ENCODE measurements at places on chromosomes 5 and 9.

GRCh38 chr9:107386396-107386795 is 103.2 kb downstream of the KLF4 start:
- DNase-seq = no peak

- peak; percentile 29 for DNase-seq
Observed at GRCh38 chr5:43514025-43514424, 923 bp downstream of the C5orf34 start.

GRCh38 chr9:109441296-109441695 is 56.8 kb downstream of the PTPN3 start:
- DNase-seq = peak; percentile 60

- DNase-seq = no peak
Observed at GRCh38 chr5:10590226-10590999, 26.5 kb downstream of the ANKRD33B start.

- no peak for DNase-seq
Observed at GRCh38 chr5:85760519-85760918, 857.2 kb upstream of the COX7C start.

DNA sequence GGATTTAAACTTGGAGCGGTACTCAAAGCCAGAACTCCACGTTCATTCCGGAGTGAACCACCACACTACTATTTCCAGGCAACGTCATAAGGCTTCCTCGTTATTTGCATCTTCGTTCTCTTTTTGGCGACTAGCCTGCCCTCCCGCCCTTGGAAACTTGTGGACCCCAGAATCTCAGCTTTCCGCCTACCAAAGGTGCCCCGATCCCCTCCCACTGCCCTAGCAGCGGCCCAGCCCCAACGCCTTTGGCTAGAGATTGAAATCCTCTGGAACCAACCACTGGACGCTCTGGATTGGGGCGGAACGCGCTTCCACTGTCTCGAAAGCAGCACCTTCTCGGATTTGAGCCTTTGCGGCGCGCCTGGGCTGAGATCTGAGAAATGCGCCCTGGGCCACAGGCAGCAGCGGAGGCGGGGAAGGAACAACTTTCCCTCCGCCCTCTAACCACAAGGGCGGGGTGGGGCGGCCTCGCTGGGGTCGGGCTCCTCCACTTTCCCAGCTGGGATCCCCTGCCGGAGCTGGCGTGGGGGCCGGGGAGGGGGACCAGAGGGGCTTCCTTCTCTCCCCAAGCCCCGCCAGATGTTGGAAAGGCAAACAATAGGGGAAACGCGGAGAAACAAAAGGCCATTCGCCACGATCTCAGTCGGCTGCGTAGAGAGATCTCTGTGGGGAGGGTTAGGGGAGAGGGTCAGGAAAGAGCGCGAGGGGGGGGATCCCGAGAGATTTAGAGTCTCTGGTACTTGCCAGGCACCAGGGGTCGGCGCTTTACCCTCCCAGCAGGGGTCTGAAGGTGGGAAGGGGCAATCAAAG is 1.3 kb downstream of the MOB3B start:
- no peak for DNase-seq

DNA sequence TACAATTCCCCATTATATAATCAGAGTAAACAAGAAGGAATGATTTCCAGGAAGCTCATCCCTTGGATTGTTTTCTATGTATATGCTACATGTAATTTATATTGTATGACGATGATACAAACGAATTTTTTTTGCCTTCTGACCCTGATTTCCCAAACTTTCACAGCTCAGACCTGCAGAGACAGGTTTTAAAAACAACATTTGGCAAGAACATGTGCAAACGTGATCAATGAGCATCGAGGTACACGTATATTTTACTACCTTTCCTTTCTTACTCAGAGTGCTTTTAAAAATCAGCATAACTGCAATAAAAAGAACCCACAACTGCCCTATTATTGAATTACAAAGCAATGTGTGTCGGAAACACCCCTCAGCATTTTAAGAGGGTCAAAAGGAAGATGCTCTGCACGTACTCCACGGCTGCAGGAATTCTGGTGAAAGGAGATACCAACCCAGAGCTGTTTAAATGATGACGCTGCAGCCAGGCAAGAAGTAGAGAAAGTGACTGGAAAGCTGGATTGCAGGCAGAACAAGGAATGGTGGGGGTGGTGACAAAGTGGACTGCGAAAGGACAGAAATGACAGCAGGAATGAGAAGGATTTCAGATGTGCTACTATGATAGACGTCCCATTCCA is 533.5 kb downstream of the RAB3C start:
- no peak for DNase-seq

GRCh38 chr5:156396063-156396829 is 69.3 kb downstream of the SGCD start:
- no peak for DNase-seq

- no peak for DNase-seq
Observed at GRCh38 chr5:173396311-173396993, 68.2 kb upstream of the STC2 start.

DNA sequence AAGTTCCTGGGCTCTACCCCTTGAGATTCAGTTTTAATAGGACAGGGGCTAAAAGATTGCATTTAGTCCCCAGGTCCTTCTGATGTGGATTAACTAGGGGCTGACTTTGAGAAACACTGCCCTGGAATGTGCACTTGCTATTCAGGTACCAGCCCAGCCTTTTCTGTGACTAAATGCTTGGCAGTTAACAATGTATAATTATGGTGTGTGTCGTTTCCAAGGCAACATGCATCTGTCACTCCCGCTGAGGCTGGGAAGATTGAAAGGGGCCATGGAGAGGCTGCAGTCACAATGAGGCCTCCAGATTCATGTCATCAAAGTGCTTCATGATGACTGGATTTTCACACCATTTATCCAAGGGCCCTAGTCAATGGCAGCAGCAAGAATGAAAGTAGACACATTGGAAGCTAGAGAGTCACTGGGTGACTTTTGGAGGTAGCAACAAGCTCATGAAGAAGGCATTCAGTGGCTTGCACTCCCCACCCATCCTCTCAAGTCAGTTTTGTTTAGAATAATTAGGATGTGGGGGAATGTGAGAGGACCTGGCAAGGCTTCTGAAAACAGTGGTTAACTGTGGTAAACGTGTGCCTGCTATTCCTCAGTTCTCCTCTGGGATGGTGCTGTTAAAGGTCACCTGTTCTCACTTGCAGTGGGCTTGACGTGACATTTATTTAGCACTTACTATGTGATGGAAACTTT is 28.3 kb downstream of the RAI14 start:
- peak; percentile 27 for DNase-seq

DNA sequence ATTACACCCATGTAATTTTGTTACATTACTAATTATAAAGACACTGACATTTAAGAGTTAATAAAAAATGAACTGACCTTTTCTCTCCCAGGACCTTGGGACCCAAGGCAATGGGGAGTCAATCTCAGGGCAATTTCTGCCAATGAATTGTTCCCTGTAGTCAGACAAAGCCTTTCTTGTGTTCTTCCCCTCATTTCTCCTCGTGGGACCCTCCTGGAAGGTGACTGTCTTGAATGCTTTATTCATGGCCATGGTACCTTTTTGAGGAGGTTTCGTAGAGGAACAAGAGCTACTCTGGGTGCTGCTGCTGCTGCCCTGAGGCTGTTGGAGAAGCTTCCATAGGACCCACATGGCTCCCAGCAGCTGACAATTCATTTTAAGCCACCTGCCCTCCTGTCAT is 190.3 kb downstream of the SNX18 start:
- no peak for DNase-seq

DNA sequence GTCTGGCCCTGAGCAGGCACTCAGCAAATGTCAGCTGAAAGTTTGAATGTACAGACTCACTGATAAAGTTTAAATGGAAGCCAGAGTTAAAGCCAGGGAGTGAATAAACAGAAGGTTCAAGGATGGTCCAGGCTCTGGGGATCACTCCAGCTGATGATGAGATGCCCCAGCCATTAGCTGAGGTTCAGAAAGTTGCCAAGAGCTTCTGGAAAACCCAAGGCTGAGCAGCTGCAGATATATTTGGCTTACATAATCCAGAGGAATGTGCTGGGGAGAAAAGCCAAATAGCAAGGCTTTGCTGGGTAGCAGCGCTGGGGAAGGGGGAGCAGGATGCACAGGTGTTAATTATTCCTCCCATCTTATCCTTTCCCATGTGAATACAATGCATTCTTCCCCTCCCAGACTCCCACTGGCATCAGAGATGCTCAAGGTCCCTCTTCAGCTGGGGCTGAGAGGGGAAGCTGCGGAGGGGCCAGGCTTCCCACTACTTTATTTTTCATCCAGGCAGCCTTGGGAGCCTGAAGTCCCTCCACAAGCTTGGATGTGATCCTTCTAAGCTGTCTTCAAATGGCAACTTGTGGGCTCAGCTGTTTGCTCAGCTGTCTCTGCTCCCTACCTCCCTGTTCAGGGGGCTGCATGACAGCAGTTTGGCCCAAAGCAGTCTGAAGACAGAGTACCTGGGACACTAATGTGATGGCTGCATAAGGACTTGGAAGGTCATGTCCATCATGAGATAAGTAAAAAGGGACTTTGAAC is 341.2 kb downstream of the TRIM32 start:
- DNase-seq = no peak

DNA sequence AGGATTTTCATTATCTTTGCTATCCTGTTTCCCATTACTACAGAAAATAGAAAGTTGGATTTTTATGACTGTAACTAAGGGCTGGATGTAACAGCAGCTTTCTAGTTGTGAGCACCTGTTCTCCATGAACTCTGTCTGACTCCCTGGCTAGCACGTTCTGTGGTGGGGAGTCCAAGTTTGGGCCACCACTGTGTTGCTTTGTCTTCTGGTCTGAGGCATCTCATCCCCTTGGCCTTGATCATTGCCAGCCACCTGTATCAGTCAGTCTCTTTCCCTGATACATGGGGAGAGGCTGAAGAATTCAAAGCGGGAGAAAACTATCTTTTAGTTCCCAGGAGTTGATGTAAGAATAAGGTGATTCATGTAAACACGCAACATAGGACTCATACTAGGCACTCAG is 33.4 kb downstream of the WDR70 start:
- no peak for DNase-seq

DNA sequence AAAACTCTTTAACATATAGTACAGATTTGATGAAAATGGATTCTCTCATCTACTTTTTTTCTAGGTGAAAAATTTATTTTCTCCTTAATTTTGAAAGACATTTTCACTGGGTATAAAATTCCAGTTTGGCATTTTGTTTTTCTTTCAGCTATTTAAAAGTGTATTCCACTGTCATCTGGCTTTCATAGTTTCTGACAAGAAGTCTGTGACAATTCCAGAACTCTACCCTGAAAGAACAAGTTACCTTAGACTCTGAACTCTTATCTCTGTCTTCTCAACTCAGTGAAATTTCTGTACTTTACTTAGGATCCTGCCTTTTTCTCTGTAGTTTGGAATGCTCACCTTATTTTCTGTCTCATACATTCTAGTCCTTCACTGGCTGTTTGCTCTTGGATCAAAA is 161.7 kb downstream of the RANBP17 start:
- no peak for DNase-seq

DNA sequence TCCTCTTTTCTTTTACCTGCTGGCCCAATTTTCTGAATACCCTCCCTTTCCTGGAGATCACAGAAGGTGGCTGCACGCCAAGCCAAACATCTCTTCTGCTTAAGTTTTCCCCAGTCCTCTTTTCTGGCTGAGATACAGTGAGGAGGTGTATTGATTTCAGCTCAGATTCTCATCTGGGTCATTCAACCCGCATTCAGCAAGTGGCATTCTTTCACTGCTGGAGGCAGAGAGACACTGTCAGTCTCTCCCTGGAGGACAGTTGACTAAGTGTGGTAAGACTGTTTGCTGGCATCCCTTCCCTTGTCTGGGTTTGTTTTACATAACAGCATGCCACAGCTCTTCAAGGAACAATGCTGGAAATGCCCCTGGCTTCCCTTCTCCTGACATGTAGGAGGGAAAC is 60.5 kb downstream of the GABRG2 start:
- no peak for DNase-seq

- peak; percentile 63 for DNase-seq
Observed at GRCh38 chr5:133790898-133791297, 177.5 kb downstream of the C5orf15 start.

GRCh38 chr5:12861886-12862654 is 957.8 kb upstream of the CTNND2 start:
- DNase-seq = no peak

- DNase-seq = no peak
Observed at GRCh38 chr9:132997591-132997990, 19.1 kb downstream of the GFI1B start.

- no peak for DNase-seq
Observed at GRCh38 chr9:138115506-138115905, 237.9 kb downstream of the CACNA1B start.

- DNase-seq = no peak
Observed at GRCh38 chr9:120221844-120222243, 358.1 kb downstream of the CDK5RAP2 start.

DNA sequence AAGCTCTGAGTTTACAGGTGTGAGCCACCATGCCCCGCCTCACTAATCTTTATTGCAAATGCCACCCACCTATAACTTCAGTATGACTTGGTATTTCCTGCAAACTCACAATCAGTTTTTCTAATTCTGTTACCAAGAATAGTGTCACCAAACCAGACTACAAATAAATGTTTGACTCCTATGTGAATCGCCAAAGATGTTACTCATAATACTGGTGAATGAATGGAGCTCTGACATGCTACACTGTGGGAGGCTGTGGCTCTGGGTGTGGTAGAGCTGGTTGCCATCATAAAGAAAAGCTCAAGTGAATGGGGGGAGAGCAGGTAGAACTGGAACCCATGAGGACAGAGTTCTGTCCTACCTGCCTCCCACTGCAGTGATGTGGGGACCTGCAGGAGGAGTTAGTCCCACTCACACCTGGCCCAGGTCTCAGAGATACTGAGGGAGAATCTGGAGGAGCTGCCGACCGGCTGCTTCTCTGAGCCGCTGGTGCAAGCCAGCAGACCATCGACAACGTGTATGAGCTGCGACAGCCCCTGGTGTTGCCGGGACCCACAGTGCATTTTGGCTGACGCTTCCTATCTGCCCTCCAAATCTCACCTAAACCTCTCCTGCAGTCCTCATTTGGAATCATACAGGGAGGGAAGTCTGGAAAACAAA is 95.7 kb downstream of the ENTREP1 start:
- no peak for DNase-seq

DNA sequence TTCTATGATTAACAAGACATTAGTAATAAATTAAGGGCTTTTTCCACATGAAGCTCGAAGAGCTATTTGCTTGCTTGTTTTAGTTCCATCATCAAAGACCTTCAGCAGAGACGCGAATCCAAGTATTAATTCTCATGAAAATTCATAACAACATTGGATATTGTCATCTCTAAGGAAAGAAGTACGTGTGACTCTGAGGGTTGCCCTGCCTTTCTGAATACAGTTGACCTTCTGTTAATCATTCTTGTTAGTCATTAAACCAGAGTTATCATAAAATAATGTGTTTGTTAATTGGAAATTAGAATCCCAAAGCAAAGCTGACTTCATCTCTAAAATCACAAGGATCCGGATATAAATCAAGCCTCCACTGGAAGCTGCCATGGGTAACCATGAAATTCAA is 222.5 kb downstream of the ZNF608 start:
- no peak for DNase-seq

GRCh38 chr9:131651599-131651998 is 88.3 kb downstream of the RAPGEF1 start:
- no peak for DNase-seq

DNA sequence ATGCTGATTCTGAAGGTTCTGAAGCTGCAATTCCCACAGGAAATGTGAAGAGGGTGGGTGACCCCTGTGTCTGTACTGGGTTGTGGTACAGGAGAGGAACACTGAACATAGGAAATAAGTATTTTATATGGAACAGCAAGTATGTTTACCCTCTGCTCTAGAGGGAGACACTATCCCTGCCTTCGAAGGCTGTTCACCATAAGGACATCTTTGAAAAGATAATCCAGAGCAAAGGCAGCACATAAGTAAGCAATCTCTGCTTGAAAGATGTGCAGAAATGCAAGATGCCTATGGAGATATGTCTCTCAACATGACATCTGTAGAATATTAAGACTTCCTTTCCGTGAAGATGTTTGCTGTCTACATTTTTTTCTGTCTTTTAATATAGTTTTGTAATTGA is 184.4 kb upstream of the EFNA5 start:
- DNase-seq = no peak
